ENCODE measurements at places on chromosomes 1 and 21.

- no peak for DNase-seq
Measured at GRCh38 chr21:38531591-38531990, 33.3 kb upstream of the ERG start.

- DNase-seq = no peak
Measured at GRCh38 chr21:46153247-46154154, 1.9 kb downstream of the FTCD start.

DNA sequence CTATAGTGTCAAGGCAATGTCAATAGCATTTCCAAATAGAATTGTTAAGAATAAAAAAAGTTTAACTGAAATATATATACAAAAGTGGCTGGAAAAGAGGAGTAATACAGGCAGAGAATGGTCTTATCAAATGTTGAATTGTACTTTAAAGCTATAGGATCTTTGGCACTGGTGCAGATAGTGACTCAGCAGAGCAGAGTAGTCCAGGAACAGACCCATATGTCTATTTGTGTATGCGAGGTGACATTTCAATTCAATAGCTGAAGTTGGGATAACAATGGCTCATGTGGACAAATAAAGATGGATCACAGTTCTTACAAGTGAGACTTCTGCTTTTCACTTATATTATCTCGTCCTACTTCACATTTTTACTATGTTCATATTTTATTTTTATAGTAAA, 543.0 kb upstream of the B3GALT2 start:
- DNase-seq = no peak

DNA sequence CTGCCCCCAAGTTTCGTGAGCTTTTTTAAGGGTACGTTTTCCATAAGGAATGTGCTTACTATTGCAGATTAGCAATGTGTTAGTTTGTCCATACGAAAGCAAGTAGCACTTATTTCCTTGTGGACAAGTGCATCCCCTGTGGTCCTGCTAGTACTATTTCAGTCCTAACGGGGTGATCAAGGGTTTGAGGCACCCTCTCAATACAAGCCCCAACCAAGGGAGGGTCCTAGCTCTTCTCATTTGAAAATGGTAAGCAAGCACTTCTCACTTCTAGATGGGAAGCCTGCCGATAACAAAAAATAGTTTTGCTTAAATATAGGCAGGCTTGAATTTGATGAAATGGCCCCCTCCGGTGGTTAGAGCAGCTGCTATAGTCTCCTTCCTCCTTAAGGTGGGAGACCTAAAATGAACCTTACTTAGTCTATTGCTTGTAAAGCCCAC, 64.0 kb upstream of the HMCN1 start:
- DNase-seq = peak; percentile 12

DNA sequence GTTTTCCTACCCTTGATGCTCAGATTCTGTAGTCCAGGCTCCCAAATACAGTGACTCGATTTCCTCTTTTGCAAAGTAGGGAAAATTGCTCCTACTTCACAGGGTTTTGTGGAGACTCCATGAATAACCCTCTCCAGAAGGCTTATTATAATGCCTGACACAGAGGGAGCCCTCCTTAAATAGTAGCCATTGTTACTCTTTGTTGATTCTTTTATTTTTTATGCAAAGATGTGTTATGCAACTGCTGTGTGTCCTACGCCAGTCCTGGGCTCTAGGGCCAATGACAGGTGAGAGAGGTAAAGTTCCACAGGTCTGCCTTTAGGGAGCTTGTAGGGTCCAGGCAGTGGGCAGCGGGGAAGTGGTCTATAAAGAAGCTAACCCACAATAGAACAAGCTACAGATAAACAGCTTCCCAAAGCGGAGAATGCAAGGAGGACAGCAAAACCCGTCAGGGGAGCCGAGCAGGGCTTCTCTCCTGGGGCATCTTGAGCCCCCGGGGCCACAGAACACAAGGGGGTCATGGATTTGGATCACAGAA, 1.5 kb downstream of the AADACL3 start:
- no peak for DNase-seq

DNA sequence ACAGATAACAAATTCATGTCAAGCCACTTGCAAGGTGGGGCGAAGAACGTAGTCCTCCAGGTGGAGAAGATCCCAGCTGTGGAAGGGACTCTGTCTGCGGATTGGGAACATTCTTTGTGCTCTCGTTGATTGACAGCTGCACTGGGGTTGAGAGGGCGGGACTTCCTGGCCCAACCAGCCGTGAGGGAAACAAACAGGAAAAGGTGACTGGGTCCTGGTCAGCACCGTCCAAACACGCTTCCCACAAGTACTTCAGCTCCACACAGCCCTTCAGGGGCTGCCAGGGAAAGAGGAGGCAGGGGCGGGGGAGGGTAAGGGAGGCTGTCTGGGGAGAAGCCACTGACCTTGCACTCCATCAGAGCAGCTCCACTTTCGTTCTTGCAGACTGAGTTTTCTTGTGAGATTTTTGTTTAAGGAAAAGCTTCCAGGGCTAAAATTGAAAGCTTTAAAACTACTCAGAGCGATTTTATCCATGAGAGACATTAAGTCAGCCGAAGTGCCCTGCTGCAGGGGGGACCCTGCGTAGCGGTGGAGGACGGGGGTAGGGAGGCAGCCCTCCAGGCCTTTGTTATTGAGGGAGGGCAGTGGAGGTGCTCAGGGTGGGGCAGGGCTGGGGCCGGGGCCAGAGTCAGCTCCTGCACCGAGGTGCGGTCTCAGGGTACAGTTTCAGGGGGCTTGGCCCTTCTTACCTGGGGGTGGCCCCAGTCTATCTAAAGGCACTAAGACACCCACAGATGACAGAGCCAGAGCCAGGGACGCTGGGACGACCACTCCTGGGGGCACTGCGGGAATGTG, 21.6 kb upstream of the STUM start:
- DNase-seq = no peak

Data from activated CD4-positive, CD25-positive, alpha-beta regulatory T cell (primary cell).